Astrocyte (in vitro differentiated cells and primary cell): ENCODE measurements at places on chromosomes 5 and 9.

DNA sequence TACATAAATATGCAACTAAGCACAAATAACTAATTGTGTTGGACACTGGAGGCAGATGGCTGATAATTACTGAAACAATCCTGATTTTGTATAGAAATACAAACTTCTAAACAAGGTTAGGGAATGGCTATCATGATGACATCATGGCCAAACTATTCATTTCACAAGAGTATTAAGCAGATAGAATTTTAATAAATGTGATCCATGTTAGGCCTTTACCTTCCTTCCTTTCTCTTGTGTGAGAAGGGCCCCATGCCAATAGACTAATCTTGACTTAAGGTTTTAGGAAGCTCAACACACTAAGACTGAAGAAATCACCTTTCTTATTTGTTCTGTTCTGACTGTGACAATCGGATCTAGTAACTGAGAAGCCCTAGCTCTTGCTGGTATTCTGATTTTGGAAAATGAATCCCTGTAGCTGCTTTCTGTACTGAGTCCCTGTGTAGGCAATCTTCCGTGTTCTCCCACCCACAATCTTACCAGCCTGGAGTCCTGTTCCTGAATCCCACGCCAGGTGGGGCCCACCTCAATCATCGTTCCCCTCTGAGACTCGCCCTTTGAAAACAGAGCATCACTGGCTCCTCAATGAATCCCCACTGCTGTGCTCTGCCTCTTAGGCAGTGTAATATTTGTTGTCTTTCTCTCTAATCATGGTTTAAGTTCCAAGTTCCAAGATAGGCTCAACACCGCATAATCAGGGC lies 168.7 kb upstream of the GNA14 start:
- DNase-seq = no peak

DNA sequence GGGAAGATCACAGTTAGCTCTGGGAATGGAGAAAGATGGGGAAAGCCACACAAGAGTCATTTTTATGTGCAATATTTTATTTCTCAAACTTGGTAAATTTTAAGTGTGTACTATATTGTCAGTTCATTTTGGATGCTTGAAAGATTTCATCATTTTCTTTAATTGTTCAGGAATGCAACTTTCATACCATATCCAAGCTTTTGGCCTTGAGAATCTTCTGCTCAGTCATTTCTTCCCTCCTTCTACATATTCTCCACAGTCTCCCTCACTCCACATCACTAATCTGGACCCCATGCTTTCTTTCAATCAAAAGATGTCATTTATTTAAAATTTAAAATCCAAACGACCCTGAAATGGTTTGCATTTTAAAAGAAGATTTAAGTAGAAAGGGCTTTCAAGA lies 135.4 kb downstream of the FAM114A2 start:
- DNase-seq = no peak

DNA sequence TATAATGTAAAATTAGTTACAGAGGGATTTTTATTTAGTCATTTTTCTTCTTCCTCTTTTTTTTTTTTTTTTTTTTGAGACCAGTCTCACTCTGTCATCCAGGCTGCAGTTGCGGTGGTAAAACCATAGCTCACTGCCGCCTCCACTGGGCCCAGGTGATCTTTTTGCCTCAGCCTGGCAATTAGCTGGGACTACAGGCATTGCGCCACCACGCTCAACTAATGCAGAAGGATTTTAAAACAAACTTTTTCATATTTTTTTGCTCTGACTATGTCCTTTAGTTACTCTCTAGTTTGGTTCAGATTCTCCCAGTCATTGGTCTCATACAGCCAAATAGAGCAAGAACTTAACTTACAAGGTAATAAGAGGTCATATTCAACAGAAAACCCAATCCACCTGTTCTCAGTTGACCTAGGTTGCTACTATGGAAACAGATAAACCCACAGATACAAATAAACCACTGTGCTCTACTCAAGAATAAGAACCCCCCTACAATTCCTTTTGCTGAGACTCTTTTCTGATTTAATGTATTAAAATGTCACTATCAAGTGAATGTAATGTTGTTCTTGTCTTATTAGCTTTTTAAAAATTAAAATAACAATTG lies 50.1 kb upstream of the TTC39B start:
- DNase-seq = no peak

GRCh38 chr9:97906236-97906831 lies 16.0 kb downstream of the TRMO start:
- no peak for DNase-seq

GRCh38 chr5:102762562-102763227 lies 7.6 kb downstream of the PAM start:
- DNase-seq = no peak

DNA sequence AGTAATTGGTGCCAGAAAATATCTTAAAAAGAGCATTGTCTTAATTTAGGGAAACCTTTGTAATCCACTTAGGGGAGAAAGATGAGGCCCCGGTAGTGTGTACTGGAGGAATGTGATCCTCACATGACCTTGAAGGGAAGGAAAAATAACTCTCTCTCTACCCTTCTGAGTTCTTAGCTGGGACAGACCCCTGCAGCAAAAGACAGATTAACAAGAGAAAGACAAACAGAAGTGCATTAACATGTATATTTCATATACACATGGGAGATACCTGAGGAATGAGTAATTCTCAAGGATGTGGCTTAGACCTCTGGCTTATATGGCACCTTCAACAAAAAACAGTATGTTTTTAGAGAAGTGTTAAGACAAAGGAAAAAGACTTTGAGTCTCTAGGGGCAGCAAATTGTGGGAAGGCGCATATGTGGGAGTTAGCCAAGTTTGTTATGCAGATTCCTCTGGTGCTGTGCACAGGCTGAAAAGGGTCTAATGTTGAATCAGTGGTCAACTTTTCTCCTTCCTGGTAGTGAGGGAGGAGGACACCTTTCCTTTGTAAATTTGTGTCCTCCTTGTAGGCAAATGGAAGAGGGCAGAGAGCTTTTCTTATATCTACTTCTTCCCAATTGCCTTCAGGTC lies 138.8 kb downstream of the LRRC70 start:
- DNase-seq = no peak

DNA sequence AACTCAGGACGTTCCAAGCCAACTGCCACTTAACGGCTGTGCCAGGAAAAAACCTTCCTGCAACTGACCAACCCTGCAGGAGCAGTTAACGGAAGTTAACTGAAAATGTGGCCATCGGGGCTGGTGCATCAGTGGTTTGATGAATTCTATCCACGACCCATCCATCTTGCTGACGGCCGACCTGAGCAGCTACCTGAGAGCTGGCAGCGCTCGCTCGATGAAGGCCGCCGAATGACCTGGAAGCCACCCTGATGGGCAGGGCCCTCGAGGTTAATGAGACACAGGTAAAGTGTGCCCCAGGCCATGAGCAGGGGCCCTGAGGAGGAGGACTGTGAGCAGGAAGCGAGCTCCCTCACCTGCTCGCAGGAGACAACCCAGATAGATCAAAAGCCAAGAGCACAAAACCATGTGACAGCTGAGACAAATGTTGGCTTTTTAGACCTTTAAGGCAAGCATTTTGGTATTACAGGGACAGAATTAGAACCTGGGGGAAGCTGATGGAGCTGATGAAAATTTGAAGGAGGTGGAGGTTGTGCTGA lies 35.3 kb upstream of the FLT4 start:
- DNase-seq = no peak

DNA sequence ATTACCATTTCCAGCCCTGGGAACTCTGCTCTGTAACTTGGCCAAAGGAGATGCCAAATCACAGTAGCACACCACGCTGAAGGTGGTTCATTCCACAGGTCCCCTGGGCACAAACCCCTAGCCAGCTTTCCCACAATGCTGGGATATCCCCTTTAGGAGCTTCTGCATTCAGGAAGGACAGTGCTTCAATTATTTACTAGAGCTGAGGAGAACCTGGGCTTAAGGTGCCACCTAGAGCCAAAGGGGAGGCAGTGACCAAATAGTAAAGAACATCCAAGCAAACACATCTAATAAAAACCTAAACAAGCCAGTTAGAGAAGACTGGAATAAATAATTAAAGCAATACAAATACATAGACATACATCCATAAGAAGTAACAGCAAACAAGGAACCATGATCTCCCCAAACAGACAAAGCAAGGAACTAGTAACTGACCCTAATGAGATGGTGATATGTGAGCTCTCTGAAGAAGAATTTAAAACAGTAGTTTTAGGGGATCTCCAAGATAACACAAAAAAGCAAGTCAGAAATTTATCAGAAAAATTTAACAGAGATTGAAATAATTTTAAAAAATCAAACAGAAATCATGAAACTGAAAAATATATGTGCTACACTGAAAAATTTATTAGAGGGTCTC lies 14.6 kb downstream of the KIF4B start:
- no peak for DNase-seq

DNA sequence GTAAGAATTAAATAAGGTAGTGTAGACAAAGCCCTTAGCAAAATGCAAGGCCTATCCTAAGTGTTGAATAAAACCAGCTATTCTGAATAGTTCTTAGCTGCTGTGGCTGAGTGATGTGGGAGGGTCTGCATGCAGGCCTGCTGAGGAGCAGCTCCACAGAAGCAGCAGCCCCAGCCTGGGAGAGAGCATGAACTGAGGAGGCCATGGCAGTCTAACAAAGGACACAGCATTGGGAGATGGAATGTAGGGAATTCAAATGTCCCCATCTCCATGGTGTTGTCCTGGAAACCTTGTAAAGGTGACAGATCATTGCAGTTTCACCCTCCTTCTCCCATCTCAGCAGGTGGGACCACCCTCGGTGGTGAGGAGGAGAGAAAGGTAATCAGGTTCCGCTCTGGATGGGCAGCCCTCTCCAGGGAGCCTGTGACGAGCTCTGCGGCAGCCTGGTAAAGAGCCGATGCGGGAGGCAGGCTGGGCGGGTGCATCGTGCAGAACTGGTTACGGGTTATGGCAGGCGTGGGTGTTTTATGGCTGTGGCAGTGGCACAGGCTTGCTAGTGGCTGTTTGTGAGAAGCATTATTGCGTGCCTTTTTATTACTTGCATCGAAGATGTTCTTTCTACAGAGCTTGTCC lies 199.9 kb upstream of the GLRA1 start:
- DNase-seq = no peak

- DNase-seq = peak; percentile 72
These were observed 30.1 kb downstream of the ZNF462 start for GRCh38 chr9:106893088-106893487.

GRCh38 chr5:16410338-16410737 lies 55.3 kb downstream of the ZNF622 start:
- DNase-seq = no peak

DNA sequence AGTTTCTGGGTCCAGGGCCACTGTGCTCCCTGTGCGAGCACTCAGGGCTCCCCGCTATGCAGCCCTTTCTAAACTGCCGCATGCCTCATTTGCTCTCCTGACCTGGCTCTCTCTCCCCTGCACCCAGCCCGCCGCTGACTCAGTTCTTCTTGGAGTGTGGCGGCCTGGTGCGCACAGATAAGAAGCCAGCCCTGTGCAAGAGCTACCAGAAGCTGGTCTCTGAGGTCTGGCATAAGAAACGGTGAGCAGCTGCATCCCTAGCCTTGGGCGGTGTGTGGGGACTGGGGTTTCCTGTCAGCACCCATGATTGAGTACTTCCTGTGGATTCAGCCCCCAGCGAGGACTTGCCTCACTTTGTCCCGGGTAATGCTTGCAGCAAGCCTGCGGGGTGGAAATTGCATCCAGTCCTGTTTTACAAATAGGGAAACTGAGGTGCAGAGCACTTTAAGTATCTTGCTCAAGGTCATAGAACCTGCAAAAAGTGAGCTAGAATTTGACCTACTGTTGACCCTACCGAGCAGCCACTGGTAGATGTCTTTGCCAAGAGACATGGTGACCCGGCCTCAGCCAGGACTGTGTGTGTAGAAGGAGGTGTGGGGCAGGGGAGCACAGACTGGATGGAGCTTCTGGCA lies 27.9 kb downstream of the USP20 start:
- peak; percentile 94 for DNase-seq

DNA sequence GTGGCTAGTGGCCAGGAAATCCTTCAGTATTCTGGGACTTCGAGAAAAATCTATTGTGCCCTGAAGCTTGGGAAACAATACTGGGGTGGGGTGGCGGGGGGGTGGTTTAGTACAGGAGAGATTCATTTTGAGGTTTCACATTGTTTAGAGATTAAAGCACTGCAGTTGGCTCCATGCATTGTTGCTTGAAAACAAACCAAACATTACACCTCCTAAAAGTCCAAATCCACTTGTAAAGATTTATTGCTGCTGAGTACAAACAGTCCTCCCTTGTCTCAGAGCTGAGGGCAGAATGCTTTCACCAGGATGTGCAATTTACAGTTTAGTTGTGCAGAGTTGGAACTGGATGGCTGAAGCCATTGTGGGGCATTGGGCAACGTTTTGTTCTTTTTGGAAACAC lies 49.4 kb downstream of the GGTA1 start:
- DNase-seq = no peak

- DNase-seq = no peak
These were observed 48.6 kb downstream of the DUSP1 start for GRCh38 chr5:172722327-172722815.

- DNase-seq = no peak
These were observed 2.4 kb upstream of the OMD start for GRCh38 chr9:92426501-92427145.

DNA sequence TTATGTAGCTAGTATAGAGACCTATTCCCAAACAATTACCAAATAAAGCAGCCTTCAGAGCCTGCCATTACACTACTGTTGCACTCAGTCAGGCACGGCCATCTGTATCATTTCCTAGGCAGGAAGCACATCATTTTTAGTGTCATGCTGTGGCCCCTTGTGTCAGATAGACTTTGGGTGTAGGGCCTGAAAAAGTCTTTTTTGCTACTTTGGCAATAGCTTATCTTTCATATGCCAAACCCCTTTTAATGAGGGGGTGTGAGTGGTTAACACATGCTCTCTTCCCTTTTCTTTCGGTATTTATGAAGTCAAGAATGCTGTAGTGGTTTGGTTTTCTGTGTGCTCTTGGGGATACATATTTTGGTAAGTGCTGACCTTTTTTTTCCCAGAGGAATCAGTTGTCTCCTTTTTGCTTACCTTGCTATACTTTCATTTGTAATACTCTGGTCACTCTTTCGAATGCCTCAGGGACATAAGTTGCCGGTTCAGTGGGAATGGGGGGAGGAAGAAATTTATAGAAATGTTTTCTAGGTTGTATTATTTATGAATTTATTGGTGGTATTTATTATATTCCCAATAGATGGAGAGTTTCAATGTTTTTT lies 209.8 kb downstream of the CSNK1G3 start:
- peak; percentile 70 for DNase-seq
